ENCODE measurements at places on chromosomes 2 and 18.

DNA sequence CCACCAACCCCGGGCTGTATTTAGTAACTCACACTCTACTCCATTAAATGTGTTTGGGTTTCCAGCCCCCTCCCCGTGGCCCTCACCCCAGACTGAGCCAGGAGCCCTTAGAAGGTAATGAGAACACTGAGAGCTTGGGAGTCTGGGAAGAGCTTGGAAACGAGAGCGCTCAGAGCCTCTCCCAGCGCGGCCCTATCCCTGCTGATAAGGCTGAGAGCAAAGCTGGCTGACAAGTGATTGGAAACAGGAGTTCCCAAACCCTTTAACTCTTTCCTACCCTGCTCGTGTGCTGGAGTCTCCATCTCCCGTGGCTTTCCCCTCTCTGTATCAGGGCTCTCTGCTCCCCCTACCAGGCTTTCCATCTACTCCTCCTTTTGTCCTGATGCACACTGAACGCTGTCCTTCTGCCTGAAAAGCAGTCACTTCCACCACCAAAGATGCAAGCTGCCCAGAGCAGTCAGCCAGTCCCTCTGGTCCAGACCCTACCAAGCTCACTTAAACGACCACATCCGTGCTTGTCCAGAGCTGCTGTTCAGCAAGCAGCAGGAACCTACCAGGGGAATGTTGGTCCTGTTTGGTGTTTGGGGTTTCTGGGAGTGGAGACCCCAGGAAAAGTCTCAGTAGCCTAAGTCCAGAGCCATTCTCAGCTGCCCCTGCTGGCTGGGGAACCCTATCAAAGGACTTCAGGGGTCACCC lies 100.0 kb upstream of the PKDCC start:
- DNase-seq, result no peak

GRCh38 chr2:7394195-7394594 lies 477.0 kb downstream of the RNF144A start:
- no peak for DNase-seq

- DNase-seq, result no peak
Observed at GRCh38 chr2:106153781-106154180, 40.3 kb downstream of the UXS1 start.

DNA sequence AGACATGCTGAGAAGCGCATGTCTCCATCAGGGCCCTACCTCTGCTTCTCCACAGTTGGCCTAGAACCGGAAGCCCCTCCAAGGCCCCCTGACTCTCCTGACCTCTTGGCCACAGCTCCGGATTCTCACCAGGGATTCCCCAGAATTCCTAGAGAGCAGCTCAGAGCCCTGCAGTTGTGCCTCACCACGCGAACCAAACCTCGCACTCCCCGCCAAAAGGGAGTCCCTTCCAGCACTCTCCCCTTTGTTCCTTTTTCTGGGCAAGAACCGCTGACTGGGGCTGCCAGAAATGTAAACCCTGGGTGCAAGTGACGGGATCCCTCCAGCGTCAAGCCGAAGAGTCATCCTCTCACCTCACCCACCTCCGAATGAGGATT lies 36.7 kb downstream of the AFF3 start:
- peak; percentile 15 for DNase-seq

DNA sequence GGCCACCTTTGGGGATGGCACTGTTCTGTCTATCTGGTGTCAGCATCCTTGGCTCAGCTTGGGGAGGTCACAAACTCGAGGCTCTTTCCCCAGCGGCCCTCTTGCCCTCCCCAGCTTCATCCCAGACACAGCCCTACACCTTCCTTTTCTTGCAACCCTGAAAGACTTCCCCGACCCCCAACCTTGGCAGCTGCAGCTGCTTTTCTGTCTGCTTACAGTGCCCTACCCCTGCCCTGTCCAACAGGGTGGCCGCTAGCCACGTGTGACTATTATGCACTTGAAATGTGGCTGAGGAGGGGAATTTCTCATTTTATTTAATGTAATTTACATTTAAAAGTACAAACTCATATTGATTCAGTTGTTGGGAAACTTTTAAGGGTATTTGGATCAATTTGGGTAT lies 41.3 kb downstream of the NGEF start:
- no peak for DNase-seq

- peak; percentile 51 for DNase-seq
Observed at GRCh38 chr2:223976635-223977226, 19.5 kb downstream of the MRPL44 start.

DNA sequence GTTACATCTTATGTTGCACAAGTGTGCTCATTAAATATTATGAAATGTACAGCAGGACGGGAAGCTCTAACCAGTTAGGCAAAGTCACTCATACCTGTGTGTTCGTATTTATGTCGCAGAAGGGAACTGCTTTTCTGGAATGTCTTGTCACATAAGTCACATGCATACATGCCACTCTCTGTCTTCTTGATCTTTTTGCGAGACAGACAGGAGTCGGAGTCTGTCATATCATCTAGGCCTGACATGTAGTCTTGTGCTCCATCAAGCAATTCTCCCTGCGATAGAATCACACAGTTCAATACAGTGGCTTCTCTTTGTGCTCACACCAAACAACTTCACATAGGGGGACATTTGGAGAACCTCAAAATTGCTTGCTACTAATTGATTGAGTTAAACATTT lies 123.6 kb downstream of the ZEB2 start:
- DNase-seq, result no peak

DNA sequence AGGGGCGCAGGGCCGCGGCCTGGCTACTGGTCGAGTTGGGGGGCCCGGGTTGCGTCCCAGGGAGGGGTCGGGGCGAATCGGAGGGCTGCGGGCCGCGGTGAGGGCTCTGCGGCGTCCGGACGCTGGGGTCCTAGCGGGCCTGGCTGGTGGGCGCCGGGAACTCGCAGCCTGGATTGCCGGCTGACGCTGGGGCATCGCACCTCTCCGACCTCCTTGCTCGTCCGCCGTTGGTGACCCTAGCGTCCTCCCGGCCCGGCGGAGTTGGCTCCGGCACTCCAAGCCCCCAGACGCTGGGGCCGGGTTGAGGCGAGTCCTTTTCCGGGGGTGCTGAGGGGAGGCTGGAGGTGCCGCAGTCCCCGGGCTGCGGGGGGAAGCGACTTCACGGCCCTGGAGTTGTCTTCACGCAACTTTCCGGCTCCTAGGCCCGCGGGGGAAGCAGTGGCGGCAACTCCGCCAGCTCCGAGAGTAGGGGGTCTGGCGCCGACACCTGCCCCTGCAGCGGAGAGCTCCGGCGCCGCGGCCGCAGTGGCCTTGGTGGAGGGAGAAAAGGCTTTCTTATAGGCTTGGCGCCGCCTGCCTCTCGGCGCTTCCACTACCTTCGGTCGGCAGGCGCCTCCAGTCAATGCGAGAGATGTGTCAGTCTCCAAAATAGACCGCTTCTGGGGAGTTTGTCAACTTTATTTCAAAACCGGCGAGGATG lies 70.3 kb downstream of the HAUS1 start:
- DNase-seq, result peak; percentile 58

Data from EL (cell line).